ENCODE measurements at places on chromosomes 4 and X.

GRCh38 chrX:97229318-97229717 is 345.6 kb downstream of the RPA4 start:
- DNase-seq: no peak

- no peak for DNase-seq
These were observed 96.2 kb upstream of the MXRA5 start for GRCh38 chrX:3442691-3443090.

- no peak for DNase-seq
These were observed 52.7 kb upstream of the FAT4 start for GRCh38 chr4:125262079-125262478.

DNA sequence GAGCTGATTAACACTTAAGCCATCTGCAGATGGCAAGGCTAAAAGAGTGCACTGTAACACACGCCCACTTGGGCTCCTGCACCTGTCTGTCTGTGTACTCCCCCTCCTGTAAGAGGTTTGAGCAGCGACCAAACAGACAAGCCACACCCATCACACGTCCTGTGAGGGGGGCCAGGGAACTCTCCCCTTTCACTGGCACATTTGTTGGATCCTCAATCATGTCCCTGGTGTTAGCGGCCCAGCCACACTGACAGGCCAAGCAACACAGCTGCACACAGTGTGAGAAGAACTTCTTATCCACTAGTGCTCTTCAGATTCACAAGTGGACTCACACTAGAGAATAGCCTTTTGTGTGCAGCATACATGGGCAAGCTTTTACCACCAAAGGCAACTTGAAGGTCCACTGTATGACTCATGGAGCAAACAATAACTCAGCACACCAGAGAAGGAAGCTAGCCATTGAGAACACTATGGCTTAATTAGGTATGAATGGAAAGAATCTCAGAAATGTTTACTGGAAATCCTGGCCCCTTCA is 29.1 kb upstream of the UTP14A start:
- DNase-seq: no peak

All from GM13977 (cell line).